Activated CD8-positive, alpha-beta memory T cell treated with anti-CD3 and anti-CD28 coated beads, Interleukin-2, amount 10 ng/mL, durations not matched to agents 7 days and 5 days (primary cell): ENCODE measurements at places on chromosomes 6 and 20. TPM values are rescaled to one million over a fixed set of nuclear protein-coding genes. Genes with fewer than 3 reads are reported as not detected.
A peak's percentile ranks its signal among the peaks of the same experiment; 100 is the strongest.

The BPIFA1 gene
- total RNA-seq: not detected

The IL17F gene
- total RNA-seq: not detected

The SLC22A7 gene
- not detected for total RNA-seq

The RIPPLY2 gene
- total RNA-seq: not detected

The CD24 gene
- not detected for total RNA-seq

The HNF4A gene
- total RNA-seq: not detected

The TNNC2 gene
- total RNA-seq: not detected

The RNF39 gene
- total RNA-seq: not detected

The FAM110A gene
- 37.0 TPM for total RNA-seq

- no peak for DNase-seq
- no peaks in the 10 kb centered on the region for H3K36me3 ChIP-seq
- peaks cover 6% of the 10 kb centered on the region for H3K27me3 ChIP-seq
- peaks cover 11% of the 10 kb centered on the region for H3K4me1 ChIP-seq
- H3K27ac ChIP-seq: no peak overlapping the region
Observed at GRCh38 chr20:62875419-62876361, 14.1 kb upstream of the TCFL5 start.

GRCh38 chr20:43737925-43738324, 11.1 kb upstream of the GTSF1L start:
- no peak for DNase-seq
- no peak overlapping the region for H3K27ac ChIP-seq
- H3K36me3 ChIP-seq: no peaks in the 10 kb centered on the region
- no peak overlapping the region for H3K4me3 ChIP-seq

- no peak overlapping the region for H3K27ac ChIP-seq
- H3K36me3 ChIP-seq: peaks cover 12% of the 10 kb centered on the region
- no peak overlapping the region for H3K4me3 ChIP-seq
- H3K27me3 ChIP-seq: no peaks in the 10 kb centered on the region
- no peak for DNase-seq
Observed at GRCh38 chr20:34896086-34896621, 19.7 kb downstream of the ACSS2 start.

- no peak overlapping the region for H3K4me3 ChIP-seq
- DNase-seq: no peak
- H3K27ac ChIP-seq: no peak overlapping the region
- H3K36me3 ChIP-seq: no peaks in the 10 kb centered on the region
- H3K27me3 ChIP-seq: no peaks in the 10 kb centered on the region
- peaks cover 2% of the 10 kb centered on the region for H3K4me1 ChIP-seq
Observed at GRCh38 chr6:112002307-112002706, 51.6 kb upstream of the CCN6 start.

DNA sequence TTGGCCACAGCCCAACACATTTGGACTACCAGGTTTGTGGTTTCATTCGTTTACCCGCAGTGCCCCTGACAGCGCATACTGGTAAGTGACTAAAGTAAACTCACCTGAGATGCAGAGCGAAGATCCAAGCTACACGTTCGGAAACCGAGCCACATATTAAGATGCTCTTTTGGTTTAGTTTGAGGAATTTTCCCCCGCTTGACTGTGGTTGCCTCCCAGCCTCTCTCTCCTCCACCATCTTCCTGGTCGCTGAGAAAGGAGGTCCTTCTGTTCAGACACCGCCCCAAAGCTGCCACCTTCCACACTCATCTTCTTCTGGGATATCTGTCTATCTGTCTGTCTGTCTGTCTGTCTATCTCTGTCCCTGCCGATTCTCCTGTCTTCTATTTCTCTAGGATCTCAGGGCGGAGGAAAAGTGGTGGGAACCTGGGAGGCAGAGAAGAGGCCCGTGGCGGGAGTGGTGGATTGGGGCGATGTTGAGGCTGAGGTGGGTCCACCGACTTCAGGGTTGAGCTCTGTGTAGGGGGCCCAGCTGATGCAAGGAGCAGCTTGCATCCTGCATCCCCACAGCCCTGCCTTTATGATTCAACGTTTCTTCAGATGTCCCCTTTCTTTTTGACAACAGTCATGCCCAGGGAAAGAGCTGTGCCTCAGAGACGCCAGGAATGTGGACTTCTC, 196.9 kb upstream of the ZNF184 start:
- peaks cover 52% of the 10 kb centered on the region for H3K4me1 ChIP-seq
- peak overlapping the region; percentile 51 for H3K4me3 ChIP-seq
- H3K36me3 ChIP-seq: no peaks in the 10 kb centered on the region
- H3K27me3 ChIP-seq: peaks cover 80% of the 10 kb centered on the region

DNA sequence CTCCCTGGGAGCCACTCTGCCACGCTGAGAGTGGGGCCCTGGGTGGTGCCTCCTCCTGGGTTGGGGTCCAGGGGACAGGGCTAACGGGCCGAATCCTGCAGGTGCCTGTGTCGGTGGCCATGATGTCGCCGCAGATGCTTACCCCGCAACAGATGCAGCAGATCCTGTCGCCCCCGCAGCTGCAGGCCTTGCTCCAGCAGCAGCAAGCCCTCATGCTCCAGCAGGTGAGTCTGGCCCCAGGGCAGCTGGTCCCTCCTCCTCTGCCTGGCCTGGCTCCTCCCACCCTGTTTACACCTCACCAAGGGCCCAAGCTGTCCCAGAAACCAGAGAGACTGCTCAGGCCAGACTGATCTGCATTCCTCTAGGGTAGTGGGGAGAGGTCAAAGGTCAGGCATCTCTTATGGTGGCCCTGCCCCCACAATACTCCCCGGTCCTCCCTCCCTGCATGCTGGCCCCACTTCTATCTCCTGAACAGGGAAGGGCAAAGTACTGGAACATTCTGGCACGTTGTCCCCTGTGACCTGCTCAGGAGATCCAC, 38.6 kb downstream of the FOXP4 start:
- peaks cover 4% of the 10 kb centered on the region for H3K4me1 ChIP-seq
- no peaks in the 10 kb centered on the region for H3K27me3 ChIP-seq
- no peak overlapping the region for H3K4me3 ChIP-seq
- no peaks in the 10 kb centered on the region for H3K36me3 ChIP-seq
- DNase-seq: no peak

DNA sequence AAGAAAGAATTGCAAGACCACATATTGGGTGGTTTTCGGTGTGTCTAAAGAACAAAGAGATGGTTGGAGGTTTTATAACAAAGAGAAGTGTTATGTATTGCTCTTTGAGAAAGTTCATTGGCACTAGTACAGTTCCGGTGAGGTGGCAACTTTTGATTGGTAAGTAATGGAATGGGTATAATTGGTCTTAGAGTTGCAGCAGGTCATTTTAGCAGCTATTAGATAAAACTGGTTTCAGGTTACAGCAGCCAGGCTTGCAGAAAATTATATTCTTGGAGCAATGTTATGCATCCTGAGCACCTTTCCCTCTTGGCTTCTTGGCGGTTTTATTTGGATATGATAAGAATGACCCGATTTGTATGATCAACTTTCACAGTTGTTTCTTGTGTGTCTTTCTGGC, 12.3 kb upstream of the SSTR4 start:
- no peak for DNase-seq
- no peaks in the 10 kb centered on the region for H3K27me3 ChIP-seq
- no peak overlapping the region for H3K4me3 ChIP-seq
- no peak overlapping the region for H3K27ac ChIP-seq
- no peaks in the 10 kb centered on the region for H3K4me1 ChIP-seq
- no peaks in the 10 kb centered on the region for H3K36me3 ChIP-seq

GRCh38 chr6:156846845-156847599, 69.8 kb downstream of the ARID1B start:
- peaks cover 5% of the 10 kb centered on the region for H3K36me3 ChIP-seq
- peak overlapping the region; percentile 22 for H3K27ac ChIP-seq
- H3K4me3 ChIP-seq: no peak overlapping the region

GRCh38 chr20:23039136-23039875, 4.2 kb downstream of the SSTR4 start:
- H3K27me3 ChIP-seq: peaks cover 11% of the 10 kb centered on the region
- DNase-seq: no peak
- H3K4me3 ChIP-seq: no peak overlapping the region
- no peaks in the 10 kb centered on the region for H3K36me3 ChIP-seq
- no peaks in the 10 kb centered on the region for H3K4me1 ChIP-seq

- H3K27ac ChIP-seq: no peak overlapping the region
- DNase-seq: no peak
- peaks cover 17% of the 10 kb centered on the region for H3K4me1 ChIP-seq
- H3K36me3 ChIP-seq: peaks cover 58% of the 10 kb centered on the region
Observed at GRCh38 chr20:62892348-62893304, 31.0 kb upstream of the TCFL5 start.

GRCh38 chr6:41286544-41287346, at the start of gene TREM1:
TSS of gene TREM1 (minus strand) at chr6:41286682. CDS start at chr6:41286655, 27 bp downstream.
- no peak for DNase-seq
- no peak within 1 kb of the TSS for H3K4me3 ChIP-seq
- no peak within 1 kb of the TSS for H3K27ac ChIP-seq
- peaks cover 33% of the 10 kb centered on the region for H3K27me3 ChIP-seq
- H3K36me3 ChIP-seq: no peaks in the 10 kb centered on the region
- peaks cover 3% of the 10 kb centered on the region for H3K4me1 ChIP-seq

- no peak for DNase-seq
- H3K4me1 ChIP-seq: no peaks in the 10 kb centered on the region
- H3K36me3 ChIP-seq: no peaks in the 10 kb centered on the region
- no peak overlapping the region for H3K27ac ChIP-seq
Observed at GRCh38 chr6:39905640-39905975, 28.7 kb downstream of the MOCS1 start.
